Cardiac muscle cell (in vitro differentiated cells and primary cell): ENCODE measurements at places on chromosomes 11 and 22. TPM values are rescaled to one million over a fixed set of nuclear protein-coding genes. Genes with fewer than 3 reads are reported as not detected.

DNA sequence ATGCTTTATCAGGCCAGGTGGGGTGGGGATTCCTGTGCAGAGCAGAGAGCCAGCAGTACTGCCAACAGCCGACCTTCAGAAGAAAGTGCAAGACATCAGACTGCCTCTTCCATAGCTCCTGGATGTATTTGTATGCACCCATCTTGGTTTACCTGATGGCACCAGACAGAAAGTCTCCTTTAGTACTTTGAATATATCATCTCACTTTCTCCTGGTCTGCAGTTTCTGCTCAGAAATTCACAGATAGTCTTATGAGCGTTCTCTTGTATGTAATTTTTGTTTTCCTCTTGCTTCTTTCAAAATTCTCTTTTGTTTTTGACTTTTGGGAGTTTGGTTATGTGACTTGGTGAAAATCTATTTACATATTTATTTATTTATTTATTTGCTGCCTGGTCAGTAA lies 446.4 kb upstream of the CADM1 start:
- no peak for DNase-seq

DNA sequence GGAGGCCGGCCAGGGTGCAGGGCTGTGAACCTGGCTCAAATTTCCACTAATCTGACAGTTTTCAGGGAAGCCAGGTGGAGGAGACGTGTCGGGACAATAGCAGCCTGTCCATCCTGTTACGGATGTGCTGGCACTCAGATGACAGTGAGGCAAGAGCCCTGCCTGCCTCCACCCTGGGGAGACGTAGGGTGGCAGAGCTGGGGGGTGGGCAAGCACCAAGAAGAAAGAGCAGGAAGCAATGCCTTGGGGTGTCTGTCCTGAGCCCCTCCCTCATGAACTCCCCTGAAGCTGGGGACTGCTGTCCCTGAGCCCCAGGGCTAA lies 10.0 kb upstream of the TRIM29 start:
- DNase-seq, result no peak

GRCh38 chr22:30859714-30860095 lies 108.9 kb downstream of the MORC2 start:
- no peak for DNase-seq

DNA sequence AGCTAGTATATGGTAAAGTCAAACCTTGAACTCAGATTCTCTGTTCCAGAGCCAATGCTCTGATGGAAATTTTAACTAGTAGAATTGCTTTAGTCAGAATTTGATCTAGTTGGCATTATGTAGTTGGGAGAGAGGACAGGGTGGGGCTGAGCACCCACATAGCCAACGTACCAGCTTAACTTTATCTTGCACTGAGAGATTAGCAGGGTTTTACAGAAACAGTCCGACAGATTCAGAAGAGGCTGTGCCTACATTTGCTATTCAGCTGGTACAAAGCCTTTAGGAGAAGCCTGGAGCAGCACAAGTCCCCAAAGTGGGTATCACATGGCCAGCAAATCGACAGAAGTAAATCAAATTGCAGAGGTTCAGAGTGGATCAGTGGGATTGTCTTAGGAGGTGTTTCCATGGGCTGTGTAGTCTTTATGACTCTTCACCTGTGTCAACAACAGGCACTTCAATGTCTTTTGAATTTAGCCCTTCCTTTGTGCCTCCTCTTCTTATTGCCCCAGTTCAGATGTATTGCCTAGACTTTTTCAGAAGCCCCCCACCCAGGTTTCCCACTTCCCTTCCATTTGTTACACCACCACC lies 7.3 kb upstream of the CSRP3 start:
- no peak for DNase-seq

DNA sequence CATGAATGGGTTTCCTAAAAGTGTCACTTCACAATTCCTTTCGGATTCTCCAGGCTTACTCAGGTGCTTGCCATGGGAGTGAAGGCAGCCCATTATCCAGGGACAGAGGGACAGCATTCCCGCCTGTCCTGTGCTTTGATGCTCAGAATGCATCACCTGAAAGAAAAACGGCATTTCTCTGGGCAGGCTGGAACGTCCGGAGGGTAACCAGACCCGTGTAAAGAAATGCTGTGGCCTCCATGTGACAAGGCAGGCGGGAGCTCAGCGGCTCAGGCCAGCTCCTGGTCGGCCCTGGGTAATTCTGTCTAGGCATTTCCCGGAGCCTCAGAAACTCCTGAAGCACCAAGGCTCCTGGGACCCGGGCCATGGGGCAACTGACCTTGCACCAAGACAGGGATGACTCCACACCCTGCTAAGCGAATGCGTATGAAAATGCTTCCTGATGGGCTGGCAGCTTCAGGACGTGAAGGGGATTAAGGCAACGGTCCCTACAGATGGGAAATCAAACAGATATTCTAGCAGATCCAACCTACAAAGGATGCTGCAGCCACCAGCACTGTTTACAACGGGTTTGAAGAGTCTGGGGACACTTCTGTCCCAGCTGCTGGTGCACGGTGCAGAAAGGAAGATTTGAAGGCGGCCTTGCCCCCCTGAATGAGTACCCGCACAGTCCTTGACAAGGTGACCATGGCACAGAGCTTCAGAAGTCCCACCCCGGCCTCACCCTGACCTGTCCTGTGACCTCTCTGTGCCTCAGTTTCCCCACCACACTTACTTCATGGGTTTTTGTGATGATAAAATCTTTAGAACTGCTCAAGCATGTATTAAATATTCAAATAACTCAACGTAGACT lies 13.6 kb upstream of the FGF3 start:
- DNase-seq, result no peak

DNA sequence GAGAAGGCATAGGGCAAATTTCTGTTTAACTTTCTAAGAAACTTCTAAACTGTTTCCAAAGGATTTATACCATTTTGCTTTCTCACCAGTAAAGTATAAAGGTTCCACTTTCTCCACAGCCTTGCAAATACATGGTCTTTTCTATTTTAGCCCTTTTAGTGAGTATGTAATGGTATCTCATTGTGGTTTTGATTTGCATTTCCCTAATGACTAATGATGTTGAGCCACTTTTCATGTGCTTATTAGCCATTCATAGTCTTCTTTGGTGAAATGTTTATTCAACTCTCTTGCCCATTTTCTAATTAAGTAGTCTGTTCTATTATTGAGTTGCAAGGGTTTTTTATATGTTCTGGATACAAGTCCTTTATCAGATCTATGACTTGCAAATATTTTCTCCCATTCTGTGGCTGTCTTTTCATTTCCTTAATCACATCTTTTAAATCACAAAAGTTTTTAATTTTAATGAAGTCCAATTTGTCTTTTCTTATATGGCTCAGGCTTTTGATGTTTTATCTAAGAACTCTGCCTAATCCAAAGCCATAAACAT lies 83.8 kb upstream of the KCNQ1OT1 start:
- DNase-seq, result peak; percentile 27

DNA sequence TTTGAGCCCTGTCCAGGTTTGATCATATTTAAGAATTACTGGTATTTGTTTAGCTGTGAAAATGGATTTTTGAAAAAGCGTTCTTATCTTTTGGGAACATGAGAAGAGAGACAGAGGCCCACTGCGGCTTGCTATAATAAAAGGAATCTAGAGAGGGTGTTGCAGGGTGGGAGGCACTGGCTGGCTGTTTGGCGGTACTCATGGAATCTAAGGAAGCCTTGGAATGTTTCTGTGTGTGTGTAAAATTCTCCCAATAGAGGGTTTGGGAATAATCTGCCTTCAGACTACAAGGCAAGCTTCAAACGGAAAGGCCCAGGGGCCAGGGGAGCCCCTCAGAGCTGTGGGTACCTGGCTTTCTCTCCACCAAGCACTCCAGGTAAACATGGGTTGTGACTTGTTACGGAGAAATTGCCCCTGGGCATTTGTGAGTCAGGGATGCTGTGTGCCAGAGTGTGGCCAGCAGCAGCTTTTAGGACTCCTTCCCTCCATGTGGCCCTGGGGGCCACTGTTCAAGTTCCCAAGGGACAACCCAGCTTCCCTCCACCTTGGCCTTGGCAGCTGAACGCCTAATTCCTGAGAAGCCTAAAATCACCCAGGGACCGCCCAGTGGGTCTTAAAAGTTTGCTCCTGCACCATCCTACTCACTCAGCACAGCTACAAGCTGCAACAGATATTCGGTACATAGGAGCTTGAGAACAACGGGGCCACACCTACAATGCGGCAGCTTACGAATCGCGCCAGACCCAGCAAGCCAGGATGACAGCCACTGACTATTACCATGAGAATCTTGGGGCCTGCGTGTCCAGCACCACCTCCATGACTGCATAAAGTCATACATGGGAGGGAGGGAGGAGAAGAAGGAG lies 14.1 kb upstream of the SYT8 start:
- no peak for DNase-seq

DNA sequence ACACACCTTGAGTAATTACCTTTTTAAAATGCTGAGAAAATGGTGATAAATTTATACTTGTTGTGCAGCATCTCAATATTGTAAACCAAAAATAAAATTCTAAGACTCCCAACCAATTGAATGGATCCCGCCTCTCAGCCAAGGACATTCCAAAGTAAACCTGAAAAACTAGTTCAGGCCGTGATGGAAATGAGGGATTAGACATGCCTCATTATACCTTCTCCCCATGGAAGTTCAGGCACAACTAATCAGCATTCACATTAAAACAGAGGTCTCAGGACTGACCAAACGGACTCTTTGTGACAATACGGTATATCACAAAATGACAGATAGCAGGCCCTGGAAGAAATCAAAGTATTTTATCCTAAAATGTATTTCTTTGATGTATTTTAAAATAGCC lies 907.4 kb upstream of the RAG2 start:
- no peak for DNase-seq

- peak; percentile 77 for DNase-seq
These were observed 251.8 kb upstream of the BLID start for GRCh38 chr11:122367809-122368231.

DNA sequence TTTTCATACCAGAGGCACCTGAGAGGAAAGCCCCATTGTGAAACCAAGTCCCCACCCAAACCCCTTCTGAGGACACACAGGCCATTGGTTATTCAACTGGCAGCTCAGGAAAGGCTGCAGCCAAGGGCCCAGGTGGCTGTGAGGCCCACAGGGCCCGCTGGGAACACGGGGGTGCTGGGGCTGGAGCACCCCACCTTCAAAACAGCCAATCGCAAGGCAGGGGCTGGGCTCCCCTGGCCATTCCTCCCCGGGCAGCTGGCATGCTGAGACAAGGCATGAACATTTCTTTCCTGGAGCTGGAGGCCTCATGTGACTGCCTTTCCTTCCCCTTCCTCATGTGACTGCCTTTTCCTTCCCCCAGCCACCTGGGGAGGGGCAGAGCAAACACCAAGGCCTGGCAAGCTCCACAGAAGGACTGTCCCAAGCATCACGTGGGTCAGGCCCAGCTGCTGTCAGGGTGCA lies 76.9 kb downstream of the PIWIL3 start:
- DNase-seq, result no peak

DNA sequence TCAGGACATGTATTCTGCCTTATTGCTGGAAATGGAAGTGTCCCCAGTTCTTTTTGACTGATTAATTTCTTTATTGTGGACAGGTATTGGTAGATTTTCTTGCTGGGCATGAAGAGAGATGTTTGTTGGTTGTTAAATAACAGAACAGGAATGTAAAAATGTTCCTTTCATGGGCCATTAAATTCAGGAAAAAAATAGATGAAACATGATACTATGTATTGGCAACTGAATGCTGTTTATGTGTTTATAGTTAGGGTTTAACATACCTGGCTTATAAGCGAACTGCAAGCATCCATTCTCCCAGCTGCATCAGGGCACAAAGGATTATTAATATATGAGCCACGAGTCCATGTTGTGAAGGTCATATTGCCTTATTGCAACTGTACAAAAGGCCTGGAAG lies 368.5 kb downstream of the NELL1 start:
- no peak for DNase-seq

- DNase-seq, result no peak
These were observed 55.0 kb upstream of the GLYAT start for GRCh38 chr11:58786693-58787092.

- no peak for DNase-seq
These were observed 56.3 kb upstream of the TNRC6B start for GRCh38 chr22:40121461-40121860.

DNA sequence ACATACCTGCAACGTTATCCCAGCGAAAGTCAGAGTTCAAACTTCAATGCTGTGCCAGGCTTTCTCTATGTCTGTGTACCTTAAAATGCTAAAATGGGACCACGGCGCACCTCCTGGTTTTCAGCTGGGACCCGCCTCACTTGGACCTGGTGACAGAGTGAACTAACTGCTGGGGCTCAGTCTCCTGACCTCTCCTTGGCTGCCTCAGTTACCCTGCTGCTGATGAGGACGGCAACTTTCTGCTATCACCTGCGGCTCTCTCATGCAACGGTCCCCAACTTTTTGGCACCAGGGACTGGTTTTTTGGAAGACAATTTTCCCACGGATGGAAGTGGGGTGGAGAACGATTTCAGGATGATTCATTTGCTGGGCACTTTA lies 402.8 kb downstream of the BRD1 start:
- DNase-seq, result no peak

GRCh38 chr11:83648610-83649527 lies 362.7 kb upstream of the CCDC90B start:
- no peak for DNase-seq

- DNase-seq, result no peak
These were observed 609 bp downstream of the MAPK11 start for GRCh38 chr22:50269573-50269969.

GRCh38 chr22:31583861-31584485 lies 78.0 kb downstream of the PISD start:
- no peak for DNase-seq

DNA sequence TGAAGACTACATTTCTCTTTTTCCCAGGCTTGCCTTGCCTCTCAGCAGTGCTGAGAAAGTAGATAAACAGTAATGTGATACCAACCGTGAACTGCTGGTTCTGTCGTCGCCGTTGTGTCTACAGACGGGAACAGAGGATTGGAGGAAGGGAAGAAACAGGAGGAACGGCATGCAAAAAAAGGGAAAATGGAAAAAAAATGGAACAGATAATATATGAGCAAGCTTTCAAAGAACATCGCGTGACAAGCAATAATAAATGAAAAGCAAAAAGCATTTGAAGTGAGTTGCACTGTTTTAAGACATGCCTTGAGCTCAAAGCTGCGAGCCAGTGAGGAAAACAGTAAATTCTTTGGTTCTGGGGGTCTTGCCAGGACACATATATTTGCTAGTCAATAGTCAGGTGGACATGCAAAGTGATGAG lies 305.9 kb downstream of the CADM1 start:
- no peak for DNase-seq

GRCh38 chr11:131408025-131408640 lies 37.7 kb downstream of the NTM start:
- DNase-seq, result peak; percentile 60

DNA sequence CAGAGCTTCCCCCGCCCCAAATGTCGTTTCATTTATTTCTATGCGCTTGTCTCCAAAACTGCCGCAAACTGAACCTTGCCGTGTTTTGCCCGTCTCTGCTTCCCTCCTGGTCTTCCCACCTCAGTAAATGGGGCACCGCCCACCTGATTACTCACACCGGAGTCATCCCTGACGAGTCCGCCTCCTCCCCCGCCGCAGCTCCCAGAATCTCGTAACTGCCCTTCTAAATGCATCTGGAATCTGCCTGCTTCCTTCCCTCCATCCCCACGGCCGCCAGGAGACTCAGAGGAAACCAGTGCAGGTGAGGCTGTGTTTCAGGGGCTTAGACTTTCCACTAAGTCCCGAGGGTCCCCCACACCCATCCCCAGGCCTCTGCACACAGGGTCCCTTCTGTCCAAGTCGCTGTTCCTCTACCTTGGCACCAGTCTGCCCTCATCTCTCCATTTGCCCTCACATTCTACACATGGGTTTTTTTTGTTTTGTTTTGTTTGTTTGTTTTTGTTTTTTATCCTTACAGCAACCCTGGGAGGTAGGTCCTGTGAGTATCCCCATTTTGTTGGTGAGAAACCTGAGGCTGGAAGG lies 62.6 kb upstream of the PHF21B start:
- DNase-seq, result peak; percentile 51

The OPCML gene
- 0.21 and 0.54 TPM in 2 replicates for polyA plus RNA-seq

The KCNQ1OT1 gene
- polyA plus RNA-seq, result 2.3 and 3.1 TPM in 2 replicates

The CABP4 gene
- polyA plus RNA-seq, result 0.55 TPM in 1 of 2 replicates, not detected in the other

The AQP11 gene
- 2.7 and 5.1 TPM in 2 replicates for polyA plus RNA-seq

The PKDREJ gene
- polyA plus RNA-seq, result 0.04 TPM in 1 of 2 replicates, not detected in the other
